AG04449 (cell line): ENCODE measurements at places on chromosomes 7 and 10.

DNA sequence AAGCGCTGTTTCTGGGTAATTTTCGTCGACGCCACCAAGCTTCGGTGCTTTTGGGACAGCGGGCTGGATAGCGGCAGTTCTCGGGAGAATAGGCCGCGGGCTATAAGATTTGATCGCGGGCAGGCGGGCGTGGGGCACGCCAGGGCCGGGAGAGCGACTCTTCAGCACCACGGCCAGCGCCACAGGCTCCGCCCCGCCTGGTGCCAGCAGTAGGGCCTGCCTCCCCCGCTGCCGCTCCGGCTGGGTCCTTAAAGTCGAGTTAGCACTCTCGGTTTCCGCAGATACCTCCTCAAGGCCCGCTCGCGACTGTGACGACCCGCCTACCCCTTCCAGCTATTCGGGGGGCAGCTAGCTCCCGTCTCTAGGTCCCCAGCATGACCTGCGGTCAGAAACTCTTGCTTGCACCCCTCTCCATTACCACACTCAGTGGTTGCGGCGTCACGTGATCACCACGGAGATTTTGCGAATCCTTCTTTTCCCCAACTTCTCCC lies 9.4 kb downstream of the NXPH1 start:
- no peak for DNase-seq

GRCh38 chr7:6221340-6222319 lies 50.8 kb downstream of the CYTH3 start:
- no peak for DNase-seq

- DNase-seq: no peak
Observed at GRCh38 chr10:44959247-44960087, at the start of gene RASSF4. Gene RASSF4 (plus strand): TSS chr10:44959802. CDS start chr10:44970203, 10,401 bp downstream.

DNA sequence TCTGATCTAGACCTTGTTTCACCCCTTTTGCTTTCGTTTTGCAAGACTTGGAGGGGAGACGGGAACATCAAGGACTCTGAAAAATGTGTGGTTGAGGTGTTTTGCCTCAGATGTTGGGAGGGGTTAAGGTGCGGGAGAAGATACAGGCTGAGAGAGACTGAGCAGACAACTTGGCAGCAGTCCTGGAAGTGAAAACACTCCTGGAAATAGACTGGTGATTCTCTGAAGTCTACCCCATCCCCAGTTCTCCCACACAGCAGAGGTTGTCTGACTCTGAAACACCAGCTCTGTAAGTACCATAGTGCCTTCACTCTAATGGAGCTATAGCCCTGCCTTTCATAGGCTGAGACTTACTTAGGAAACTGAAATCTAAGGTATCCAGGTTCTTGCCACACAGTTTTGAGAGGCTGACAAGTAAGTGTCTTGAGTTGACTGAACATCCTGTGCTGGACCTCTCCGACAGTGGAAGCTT lies 152.5 kb downstream of the PPP1R9A start:
- DNase-seq: no peak

DNA sequence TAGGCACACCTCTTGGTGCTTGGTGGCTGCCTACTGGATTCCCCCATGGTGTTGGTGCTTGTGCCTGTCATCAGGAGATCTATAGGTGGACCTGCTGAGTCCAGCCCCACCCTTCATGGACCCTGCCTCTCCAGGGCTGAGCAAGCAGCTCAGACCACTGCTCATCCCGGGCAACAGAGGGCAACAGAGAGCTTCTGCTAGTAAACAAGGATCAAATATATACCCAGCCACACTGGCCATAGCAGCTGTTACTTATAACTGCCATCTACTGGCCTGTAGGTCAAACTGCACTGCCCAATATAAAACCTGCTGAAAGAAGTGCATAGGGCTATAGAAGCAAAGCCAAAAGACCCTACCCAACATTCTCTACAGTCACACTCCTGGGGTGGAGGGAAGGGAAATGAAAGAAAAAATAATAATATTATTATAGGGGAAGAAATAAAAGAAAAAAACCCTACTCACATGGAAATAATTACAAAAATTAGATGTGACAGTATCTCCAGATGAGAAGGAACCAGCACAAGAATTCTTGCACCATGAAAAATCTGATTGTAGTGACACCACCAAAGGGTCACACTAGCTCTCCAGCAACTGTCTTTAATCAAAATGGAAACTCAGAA lies 54.9 kb upstream of the ZNF800 start:
- no peak for DNase-seq
